ENCODE measurements at places on chromosomes 13 and 19.

DNA sequence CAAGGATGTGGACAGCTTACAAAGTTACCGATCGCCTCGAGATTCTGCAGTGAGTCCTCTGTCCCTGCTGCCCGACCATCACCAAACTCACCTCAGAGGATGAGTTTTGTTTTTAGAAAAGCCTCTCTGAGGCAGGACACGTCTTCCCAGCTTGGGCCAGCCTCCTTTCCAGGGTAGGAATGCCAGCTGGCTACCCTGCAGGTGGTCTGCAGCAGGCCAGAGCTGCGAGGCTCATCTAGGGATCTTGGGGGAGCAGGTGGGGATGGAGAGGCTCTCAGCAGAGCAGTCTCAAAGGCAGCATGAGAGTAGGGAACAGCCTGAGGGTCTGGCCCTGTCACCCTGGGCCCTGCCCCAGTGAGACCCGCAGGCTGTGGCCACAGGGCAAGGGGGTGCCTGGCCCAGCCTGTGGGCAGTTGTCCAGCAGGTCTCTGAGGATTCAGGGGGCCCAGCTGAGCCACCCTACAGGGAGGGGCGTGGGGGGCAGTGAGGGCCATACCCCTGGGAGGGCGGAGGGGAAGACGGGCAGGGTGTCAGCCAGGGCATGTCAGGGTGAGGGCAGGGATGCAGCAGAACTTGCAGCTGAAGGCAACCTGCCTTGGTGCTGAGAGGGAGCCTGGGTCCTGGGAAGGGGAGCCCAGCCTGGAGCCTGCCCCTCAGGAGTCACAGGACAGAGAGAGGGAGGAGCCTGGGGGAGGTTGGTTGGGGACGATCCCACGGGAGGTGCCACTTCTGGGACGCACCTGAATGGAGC, 57.3 kb upstream of the TPM4 start:
- DNase-seq = no peak

GRCh38 chr13:63855457-63856118, 2439.9 kb upstream of the PCDH20 start:
- no peak for DNase-seq

DNA sequence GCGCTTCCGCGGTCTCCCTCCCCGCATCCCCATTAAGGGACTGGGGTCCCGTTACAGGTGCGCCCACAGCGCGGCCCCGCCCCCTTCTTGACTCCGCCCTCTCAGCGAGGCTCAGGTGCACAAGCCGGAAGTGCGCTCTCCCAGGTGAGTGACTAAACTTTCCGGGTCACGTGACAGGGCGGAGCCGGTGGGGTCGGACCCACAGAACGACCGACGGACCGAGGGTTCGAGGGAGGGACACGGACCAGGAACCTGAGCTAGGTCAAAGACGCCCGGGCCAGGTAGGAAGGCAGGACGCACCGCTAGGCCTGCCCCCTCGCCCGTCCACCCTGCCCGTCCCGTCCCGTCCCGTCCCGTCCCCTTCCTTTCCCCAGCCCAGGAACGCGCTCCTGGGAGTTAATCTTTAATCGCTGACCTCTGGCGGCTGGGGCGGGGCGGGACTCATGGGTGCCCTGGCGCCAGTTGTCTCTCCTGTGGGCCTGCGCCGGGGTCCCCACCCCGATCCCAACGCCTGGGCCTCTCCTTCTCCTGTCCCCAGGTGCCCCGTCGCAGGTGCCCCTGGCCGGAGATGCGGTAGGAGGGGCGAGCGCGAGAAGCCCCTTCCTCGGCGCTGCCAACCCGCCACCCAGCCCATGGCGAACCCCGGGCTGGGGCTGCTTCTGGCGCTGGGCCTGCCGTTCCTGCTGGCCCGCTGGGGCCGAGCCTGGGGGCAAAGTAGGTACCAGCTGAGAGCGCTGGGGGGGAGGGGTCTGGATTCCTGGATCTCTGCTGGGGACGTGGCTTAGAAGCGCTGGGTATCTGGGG, at the start of gene CRB3:
CRB3 (plus strand) TSS at position 202 of the 804 bp plus-strand sequence; CDS start at position 633, 431 bp downstream.
- DNase-seq = no peak

DNA sequence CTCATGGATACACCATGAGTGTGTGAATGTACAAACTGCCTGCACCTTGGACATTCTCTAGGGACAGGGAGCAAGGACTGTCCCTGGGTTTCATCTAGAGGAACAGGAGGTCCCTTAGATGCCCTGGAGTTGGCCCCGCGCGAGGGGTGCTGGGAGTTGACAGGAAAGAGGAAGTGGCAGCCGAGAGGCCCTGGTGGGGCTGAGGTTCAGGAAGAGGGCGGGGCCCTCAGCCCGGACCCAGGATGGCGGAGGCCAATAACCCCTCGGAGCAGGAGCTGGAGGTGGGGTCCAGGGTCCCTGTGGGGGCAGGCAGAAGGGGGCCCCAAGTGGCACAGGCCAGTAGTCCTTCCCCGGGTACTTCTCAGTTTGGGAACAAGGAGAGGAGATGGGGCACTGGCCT, 6.9 kb downstream of the PKN1 start:
- DNase-seq = peak; percentile 74

GRCh38 chr13:45370922-45371406, 30.0 kb upstream of the TPT1 start:
- DNase-seq = no peak

GRCh38 chr13:92136449-92137155, 738.2 kb downstream of the GPC5 start:
- no peak for DNase-seq

DNA sequence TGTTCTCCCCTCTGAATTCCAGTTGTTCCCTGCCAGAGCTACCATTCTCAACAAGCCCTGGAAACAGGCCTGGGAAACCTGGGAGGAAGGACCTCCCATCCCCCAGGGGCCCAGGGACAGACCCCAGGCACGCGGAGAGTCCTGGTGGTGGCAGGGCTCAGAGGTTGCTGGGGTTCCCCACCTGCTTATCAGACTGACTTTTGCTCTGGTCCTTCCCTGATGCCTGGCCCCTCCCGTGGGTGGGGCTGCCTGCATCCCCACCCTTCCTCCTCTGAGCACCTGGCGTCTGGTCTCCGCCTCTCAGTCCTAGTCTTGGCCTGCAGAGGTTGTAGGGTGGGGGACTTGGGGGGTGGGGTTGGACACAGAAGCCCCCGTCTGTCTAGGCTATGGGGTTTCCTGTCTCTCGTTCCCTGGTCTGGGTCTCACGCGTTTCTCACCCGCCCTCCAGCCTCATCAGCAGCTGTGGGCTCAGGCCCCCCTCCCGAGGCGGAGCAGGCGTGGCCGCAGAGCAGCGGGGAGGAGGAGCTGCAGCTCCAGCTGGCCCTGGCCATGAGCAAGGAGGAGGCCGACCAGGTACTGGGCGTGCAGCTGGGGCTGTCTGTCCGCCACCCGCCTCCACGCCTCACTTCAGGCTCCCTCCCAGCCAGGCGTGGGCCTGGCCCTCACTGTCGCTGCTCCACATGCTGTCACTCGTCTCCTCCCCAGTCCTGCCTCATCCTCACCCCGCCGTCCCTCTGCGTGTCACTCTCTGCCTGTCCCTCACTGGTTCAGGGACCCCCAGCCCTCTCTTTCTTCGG, 13.6 kb downstream of the EPN1 start:
- no peak for DNase-seq

DNA sequence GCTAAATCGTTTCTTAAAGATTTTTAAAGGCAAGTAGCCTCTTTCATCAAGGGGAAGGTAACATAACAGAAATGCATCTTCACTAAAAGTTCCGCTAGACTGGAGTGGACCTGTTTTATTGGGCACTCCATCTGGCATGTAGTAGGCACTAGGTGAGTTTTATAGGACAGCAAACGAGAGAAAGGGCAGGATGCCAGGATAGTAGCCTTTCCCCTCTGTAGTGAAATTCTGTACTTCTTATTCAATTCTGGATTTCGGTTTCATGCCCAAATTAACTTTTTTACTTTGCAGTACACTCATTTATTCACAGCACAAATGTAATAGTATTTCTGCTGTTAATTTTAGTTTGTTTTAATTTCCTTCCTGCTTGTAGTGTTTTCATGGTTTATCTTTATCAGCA, 45.2 kb downstream of the GPR180 start:
- DNase-seq = no peak

DNA sequence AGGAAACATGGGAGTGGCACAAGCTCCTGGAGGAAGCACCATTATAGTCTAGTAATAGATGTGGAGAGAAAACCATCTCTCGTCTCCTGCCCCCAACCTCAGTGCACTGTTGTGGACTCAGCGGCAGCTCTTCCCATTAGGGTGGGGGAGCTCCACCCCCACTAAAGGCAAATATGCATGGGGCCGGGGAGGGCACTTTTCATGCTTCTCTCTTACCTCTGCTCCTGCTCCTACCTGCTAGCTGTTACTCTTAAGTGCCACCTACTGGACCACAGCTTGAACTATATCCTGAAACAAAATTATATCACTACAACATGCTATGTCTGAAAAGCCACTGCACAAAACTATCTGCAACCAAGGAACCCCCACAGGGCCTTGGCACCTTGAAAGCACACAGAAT, 112.6 kb upstream of the DACH1 start:
- no peak for DNase-seq

DNA sequence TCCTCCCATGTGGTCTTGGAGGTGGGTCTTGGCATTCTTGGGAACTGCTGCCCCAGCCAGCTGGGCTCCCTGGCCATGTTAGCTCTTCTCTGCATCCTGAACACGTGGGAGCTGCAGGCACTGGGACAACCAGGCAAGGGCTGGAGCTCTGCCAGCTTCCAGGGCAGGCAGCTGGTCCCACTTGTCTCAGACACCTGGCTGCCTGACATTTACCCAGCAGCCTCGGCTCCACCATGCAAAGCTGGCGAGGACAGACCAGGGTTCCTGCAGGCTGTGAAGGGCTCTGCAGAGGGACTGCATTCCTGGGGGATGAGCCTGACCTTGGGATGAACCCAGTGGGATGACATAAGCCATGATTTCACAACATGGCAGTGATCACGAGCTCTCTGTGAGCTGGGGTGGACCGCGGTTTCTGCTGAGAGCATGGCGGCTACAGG, 99.0 kb upstream of the TSHZ3 start:
- DNase-seq = no peak

DNA sequence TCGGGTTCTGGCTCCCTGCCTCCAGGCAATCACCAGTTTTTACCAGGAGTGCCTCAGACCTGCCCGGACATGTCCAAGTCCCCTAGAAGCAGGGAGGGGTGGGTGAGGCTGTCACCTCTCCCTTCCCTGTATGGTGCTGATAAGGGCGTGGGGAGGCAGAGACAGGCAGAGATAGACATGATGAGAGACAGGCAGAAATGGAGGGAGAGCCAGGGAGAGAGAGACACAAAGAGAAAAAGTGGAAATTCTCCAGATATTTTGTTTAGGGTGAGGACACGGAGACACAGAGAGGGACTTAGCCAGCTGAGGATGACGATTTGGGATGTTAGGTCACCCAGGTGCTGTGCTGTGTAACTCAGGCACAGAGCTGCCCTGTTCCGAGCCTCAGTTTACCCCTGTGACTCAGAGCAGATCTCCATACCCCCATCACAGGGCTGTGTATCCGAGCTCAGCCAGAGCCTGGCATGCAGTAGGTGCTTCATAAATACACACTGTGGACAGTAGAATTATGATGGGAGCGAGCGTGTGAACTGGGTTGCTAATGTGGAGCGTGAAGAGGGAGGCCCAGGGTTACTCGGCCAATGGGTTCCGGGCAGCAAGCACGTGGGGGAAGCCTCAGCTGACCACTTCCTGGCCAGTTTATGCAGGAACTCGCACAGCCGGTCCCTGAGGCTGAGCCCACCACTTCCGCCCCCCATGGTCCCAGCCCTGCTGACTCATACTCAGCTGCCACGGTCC, 11.9 kb upstream of the GDF15 start:
- peak; percentile 17 for DNase-seq

- DNase-seq = no peak
Measured at GRCh38 chr19:41616792-41617621, 9.9 kb downstream of the CEACAM4 start.

- DNase-seq = peak; percentile 20
Measured at GRCh38 chr13:88919970-88920628, 1248.9 kb downstream of the SLITRK5 start.

DNA sequence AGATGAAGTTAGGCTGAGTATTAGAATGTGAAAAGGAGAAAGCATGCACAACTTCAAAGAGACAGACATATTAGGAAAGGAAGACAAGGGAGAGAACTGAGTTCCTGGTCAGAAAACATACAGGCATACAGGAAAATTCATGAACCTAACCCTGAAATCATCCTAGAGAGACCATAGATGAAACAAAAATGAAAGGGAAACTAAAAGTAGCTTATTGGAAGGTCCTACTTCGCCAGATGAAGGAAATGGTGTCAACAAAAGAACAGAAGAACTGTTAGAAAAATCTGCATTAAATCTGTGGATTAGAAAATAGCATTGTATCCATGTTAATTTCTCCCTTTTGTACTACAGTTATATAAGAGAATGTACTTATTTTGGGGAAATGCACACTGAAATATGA, 169.0 kb upstream of the UFM1 start:
- no peak for DNase-seq

- DNase-seq = no peak
Measured at GRCh38 chr13:44068737-44069136, 189.0 kb downstream of the LACC1 start.

DNA sequence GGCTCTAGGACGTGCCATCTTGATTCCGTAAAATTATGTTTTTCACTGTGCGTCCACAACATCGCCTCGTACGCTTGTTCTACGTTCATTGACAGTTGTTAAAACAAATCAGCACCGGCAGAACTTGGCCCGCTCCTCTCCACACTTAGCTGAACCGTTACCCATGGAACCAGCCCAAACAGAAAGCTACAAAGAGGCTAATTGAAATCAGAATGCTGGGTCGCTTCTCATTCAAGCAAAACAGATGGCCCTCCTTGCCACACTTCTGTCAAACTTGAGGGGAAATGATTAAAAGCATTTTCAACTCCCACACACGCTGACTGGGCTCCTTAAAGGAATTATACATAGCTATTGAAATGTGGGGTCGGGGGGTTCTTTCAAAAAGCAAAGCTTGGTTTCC, 71.6 kb downstream of the TM9SF2 start:
- no peak for DNase-seq

DNA sequence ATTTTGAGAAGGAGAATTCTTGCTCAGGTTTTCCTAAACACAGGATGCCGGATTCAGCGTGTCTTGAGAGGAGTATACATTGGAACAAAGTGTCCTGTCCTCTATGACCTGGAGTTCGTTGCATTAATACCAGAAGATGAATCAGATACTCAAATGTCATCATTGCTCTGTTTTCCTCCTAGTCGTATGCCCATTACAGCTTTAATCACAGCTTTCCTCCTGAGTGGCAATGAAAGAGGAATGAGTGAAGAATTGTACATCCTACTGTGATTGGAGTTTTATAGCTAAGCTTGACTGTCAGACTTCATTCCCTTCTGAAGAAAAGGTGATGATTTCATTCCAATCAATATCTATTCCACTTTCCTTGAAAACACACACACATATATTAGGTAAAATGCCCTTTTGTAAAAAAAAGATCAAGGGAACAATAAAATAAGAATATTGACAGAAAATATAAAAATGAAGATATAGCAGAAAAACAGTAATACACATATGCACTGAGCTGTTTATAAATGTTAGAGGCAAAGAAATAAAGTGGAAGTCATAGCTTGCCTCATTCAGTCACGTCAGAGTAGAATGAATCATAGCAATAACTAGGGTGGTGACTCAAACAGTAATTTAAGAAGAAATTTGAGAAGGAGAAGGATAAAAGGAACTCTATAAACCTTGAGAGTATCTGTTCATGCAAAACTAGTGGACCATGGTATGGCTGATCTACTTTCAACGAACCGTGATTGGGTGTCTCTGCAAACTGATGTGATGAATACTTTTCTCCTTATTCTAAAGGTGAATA, 501.5 kb downstream of the SUCLA2 start:
- no peak for DNase-seq

Measured in stimulated activated CD4-positive, alpha-beta T cell treated with anti-CD3 and anti-CD28 coated beads, Interleukin-12 subunit alpha, Interleukin-12 subunit beta, amount 100 ng/mL, for 24 hours (primary cell).